ENCODE measurements at places on chromosomes 4 and X. TPM values are rescaled to one million over a fixed set of nuclear protein-coding genes. Genes with fewer than 3 reads are reported as not detected.

The COQ2 gene
- total RNA-seq = 9.0 TPM

- DNase-seq = no peak
These were observed 162.1 kb downstream of the CORIN start for GRCh38 chr4:47675806-47676205.

The PRDM8 gene
- total RNA-seq = 0.05 TPM

DNA sequence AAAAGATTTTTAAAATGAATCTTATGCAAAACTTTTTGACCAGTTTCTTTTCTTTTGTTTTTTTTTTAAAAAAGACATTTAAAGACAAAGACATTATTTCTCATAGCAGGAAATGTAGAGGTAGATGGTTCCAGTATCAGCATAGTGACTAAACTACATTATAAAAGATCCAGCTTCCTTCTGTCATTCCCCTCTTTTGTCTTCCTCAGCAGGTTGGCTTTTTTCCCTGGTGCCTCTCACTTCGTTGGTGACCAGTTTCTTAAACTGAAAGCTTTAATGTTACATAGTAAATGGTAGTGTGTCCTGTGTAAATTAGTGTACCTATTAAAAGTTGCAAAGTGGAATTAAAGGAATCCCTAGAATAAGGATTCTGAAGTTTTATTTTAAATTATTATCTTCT is 36.1 kb downstream of the DCK start:
- no peak for DNase-seq

DNA sequence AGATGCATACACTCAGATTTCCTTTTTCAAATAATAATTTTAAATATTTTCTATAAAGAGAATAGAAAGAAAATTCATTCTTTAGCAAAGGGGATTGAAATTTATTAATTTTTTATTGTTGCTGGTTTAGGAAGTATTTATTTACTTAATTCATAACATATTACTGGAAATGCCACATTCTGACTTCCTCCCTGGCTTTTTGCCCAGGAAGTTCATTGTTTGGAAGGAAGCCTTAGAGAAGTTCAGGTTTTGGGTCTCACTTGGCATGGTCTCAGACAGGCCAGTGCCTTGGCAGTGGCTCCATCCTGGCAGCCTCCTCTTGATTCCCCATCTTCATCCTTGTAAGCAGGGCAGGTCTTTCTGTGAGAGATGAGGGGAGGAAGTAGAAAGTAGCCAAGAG is 50.5 kb downstream of the IL15 start:
- no peak for DNase-seq

The MFAP3L gene
- 32.0 TPM for total RNA-seq

The GLUD2 gene
- 19.9 TPM for total RNA-seq

- DNase-seq = no peak
These were observed 1.9 kb upstream of the TMSB4X start for GRCh38 chrX:12972878-12973560.

The SLITRK4 gene
- 0.40 TPM for total RNA-seq

- peak; percentile 72 for DNase-seq
These were observed 75.0 kb downstream of the PTTG2 start for GRCh38 chr4:38034986-38035882.

DNA sequence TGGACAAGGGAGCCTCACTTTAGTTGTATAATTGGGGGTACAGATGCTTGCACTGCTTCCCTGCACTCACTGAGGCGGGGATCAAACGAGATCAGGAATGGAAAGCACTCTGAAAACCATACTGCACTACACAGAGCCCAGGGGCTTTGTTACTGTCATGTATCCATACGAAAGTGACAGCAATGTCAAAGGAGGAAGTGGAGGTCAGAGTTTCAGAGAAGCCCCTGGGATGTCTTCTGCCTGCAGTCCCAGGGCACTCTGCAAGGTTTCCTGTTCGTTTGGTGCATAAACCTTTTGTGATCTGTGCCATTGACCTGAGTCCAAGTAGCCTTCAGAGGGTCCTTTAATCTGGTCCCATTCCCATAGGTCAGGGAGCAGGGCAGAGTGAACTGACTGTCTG is 31.2 kb downstream of the RNF175 start:
- DNase-seq = no peak

DNA sequence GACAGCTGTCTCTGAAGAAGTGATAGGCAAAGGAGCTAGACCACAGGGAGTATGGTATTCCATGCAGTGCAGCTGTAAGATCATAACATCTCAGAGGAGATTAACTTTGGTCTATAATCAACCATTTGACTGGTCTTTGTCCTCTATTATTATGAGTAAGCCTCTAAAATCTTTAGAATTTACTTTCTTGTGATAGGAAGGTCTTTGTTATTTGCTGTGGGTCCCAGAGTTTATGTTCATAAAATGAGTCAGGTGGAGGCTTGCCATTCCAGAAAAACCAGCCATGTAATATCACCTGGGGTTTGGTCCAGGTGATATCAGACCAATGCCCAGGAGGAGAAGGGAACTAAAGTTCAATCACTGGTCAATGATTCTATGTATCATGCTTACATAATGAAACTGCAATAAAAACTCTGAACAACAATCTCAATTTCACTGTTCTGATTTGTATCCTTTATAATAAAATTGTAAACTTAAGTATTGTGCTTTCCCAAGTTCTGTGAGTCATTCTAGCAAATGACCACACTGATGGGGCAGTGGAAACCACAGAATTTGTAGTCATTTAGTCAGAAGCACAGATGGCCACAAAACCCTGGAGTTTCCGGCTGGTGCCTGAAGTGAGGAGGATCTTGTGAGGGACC is 239.6 kb upstream of the TRAM1L1 start:
- no peak for DNase-seq

The CT55 gene
- total RNA-seq = 7.1 TPM

GRCh38 chr4:7107166-7107905 is 39.5 kb upstream of the GRPEL1 start:
- no peak for DNase-seq

GRCh38 chr4:110087070-110087708 is 111.2 kb downstream of the ELOVL6 start:
- peak; percentile 36 for DNase-seq

GRCh38 chrX:63751481-63751880 is 33.5 kb downstream of the ARHGEF9 start:
- DNase-seq = peak; percentile 83

- DNase-seq = peak; percentile 43
These were observed 6.4 kb downstream of the HSPA4L start for GRCh38 chr4:127788517-127788916.

- no peak for DNase-seq
These were observed 2.3 kb upstream of the ZCCHC4 start for GRCh38 chr4:25310066-25310802.

DNA sequence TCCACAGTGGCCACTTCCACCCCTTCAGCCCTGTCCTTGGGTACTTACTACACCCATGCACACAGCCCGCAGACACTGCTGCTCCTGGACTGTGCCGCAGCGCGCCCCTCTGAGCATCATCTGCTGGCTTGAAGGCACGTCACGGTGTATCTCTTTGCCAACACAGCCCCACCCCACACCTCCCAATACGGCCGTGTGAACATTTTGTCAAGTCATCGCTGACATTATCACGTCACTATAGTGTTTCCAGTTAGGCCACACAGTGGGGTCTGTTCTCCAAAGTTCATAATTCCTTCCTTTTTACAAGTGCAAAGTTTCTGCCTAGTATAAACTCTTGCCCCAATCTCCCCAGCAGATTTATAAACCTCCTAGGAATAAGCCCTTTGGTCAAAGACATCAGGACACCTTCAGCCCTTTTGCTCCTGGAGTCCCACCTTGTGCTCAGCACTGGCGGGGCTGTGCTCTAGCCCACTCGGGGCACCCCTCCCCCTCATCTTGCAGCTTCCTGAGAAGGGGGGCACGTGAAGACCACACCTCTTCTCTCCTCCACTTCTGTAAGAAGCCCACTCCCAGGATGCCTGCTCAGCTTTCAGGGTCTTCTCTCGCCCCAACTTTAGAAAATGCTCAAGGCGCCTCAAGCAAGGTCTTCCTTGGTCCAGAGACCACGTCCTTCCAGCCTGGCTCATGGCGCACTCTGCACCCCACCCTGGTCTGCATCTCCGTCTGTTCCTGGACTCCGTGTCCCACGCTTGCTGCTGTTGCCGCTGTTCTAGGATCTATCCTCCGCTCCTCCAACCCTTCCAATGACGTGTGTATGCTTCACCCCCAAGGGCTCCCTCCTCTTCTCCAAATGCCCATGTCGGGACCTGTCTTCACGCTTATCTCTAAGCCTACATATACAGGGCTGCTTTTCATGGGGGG is 7.2 kb downstream of the FAM53A start:
- DNase-seq = no peak

The SPANXN3 gene
- not detected for total RNA-seq

DNA sequence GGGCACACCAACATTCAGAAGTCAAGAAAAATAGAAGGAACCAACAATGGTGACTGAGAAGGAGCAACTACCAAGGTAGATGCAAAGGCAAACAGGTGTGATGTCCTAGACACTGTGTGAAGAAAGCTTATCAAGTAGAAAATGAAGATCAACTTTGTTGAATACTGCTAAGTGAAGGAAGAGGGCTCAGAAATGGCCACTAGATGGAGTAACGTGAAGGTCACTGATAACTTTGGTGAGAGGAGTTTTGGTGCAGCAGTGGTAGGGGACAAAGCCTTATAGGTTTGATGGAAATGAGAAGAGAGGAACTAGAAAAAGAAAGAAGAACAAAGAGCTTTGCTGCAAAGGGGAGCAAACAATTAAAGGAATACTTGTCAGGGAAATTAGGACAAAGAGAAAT is 23.5 kb downstream of the OTC start:
- peak; percentile 40 for DNase-seq

GRCh38 chr4:121114756-121115155 is 42.4 kb upstream of the NDNF start:
- no peak for DNase-seq
